HT1080 (cell line): ENCODE measurements at places on chromosomes 7 and 10.

DNA sequence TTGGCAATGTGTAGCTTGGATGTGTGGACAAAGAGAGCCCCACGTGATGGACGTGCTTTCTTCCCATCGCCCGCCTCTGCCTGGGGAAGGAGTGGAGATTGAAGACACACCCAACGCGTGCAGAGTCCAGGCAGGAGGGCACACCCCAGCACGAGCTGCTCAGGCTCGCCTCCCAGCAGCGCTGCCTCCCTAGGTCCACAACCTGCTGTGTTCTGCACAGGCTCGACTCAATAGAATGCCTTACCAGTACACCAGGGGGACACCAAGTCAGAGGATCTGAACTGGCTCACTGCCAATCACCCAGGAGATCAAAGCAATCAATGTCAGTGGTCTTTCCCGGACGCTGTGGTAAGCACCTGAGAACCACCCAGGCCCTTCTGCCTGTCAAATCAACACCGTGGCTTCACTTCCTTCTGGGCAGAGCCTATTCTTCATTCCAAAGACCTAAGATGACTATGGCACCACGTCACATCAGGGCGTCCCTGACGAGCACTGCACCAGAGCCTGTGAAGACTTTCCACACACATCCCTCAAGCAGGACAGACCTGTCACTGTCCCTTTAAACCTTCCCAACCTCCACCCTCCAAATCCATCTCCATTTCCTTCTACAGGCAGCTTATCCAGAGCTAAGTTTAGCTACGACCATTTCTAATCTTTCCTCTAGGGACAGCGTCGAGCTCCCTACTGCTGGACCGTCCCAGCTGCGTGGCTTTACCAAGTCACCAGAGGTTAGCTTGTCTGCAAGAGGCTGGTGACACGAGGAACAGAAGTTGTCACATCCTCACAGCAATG lies 72.3 kb downstream of the AMZ1 start:
- peak; percentile 48 for DNase-seq

- DNase-seq = no peak
Observed at GRCh38 chr7:158157460-158157859, 430.2 kb downstream of the PTPRN2 start.

- peak; percentile 47 for DNase-seq
Observed at GRCh38 chr10:78657163-78657861, 411.5 kb upstream of the ZMIZ1 start.

GRCh38 chr7:115516341-115516740 lies 514.2 kb downstream of the TFEC start:
- DNase-seq = peak; percentile 5

GRCh38 chr7:80018941-80019808 lies 115.5 kb upstream of the GNAI1 start:
- peak; percentile 47 for DNase-seq

GRCh38 chr10:71028066-71028465 lies 139.7 kb upstream of the PCBD1 start:
- DNase-seq = no peak

- DNase-seq = no peak
Observed at GRCh38 chr7:123099712-123100111, 100.1 kb downstream of the SLC13A1 start.

DNA sequence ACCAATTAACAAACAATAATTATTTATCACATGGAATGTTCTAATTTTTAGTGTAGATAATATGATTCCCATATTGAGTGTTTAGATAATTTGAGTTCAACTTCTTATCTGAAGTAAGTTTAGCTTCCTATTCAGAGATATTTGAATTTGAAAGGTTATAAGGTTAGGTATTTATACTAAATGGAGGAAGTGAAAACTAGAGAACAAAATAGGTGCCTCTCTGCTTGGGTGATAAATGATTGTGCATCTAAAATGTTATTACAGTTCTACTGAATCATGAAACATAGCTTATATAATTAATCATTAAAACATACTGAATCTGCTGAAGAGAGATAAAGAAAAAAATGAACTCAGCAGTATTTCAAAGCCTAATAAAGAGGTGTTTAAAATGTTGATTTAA lies 1174.3 kb downstream of the XPNPEP1 start:
- no peak for DNase-seq

GRCh38 chr7:151849008-151849878 lies 27.7 kb downstream of the PRKAG2 start:
- no peak for DNase-seq

GRCh38 chr10:37220866-37221265 lies 95.5 kb downstream of the ANKRD30A start:
- DNase-seq = no peak

DNA sequence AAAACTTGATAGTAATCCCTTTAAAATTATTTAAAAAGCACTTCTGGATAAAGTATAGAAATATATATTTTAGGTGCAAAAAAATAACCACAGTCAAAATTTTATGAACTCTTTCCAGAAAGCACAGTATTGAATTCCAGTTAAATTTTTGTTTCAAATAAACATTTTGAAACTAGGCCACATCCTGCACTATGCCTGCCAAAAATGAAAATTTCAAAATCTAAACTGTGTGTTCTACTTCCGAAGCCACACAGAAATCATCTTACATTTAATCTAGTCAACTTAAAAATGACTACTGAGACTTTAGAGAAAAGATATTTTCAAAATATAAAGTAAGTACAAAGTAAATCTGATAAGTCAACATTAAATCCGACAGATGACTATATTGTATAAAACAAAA lies 50.0 kb downstream of the MAGI2 start:
- no peak for DNase-seq

DNA sequence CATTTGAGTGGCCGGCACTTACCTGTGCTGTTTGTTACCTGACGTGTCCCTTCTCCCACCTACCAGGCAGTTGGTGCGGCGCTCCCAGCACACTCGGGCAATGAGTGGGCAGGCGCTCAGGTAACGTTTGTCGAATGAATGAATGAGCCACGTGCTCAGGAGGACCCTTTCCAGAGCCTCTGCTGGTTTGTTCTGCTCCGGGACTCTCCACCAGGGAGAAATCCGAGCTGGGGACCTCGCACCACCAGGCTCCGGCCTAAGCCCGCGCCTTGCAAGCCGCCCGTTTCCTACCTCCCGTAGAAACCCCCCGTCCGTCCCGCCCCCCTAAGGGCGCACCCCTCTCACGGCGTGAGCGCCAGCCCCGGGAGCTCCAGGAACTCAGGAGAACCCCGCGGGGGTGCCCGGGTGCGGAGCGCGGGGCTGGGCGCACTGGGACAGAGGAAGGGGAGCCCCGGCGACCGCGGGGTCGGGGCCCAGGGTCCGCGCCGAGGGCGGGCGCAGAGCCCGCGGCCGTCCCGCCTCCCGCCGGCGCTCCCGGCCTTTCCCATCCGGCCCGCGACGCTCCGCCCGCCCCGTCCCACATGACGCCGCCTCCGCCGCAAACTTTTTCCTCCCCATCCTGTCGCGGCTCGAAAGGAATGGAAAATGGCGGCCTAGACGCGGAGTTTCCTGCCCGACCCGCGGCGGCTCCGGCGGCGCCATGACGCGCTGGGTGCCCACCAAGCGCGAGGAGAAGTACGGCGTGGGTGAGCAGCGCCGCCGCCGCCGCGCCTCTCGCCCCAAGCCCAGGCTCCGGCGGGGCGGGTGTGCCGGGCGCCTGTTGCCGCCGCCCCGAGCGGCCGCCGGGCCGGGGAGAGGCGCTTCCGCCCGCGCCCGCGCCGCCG lies at the start of gene DOCK1:
DOCK1 (plus strand) TSS at position 611 of the 884 bp plus-strand sequence; CDS start at position 701, 90 bp downstream.
- peak; percentile 72 for DNase-seq

DNA sequence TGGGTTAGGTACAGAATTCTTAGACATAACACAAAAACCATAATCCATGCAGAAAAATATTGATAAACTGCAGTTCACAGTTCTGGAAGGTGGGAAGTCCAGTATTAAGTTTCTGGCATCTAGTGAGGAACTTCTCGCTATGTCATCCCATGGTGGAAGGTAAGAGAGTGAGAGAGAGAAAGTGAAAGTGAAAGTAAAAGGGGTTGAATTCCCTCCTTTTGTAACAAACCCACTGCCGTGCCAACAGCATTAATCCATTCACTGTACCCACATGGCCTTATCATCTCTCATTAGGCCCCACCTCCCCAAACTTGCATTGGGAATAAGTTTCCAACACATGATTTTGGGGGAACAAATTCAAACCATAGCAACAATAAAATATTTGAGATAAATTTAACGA lies 17.1 kb downstream of the ZNF485 start:
- peak; percentile 52 for DNase-seq

DNA sequence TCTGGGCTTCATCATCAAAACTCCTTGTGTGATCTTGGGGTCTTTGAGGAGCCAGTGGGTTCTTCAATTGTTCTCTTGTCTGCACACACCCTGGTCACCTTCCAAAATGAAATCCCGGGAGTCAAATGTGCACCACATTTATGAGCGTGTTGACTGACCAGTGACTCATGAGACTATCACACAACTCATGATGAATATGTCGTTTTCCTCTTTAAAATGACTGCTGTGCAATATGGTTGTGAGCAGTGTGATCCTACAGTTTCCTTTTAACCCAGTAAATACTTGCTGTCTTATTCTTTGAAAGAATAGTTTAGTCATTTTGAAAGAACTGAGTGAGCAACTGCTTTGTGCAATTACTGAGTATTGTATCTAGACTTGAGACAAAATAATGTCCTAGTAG lies 149.2 kb downstream of the DYNC1I1 start:
- peak; percentile 72 for DNase-seq

- peak; percentile 32 for DNase-seq
Observed at GRCh38 chr7:133698127-133698526, 429.0 kb upstream of the LRGUK start.

DNA sequence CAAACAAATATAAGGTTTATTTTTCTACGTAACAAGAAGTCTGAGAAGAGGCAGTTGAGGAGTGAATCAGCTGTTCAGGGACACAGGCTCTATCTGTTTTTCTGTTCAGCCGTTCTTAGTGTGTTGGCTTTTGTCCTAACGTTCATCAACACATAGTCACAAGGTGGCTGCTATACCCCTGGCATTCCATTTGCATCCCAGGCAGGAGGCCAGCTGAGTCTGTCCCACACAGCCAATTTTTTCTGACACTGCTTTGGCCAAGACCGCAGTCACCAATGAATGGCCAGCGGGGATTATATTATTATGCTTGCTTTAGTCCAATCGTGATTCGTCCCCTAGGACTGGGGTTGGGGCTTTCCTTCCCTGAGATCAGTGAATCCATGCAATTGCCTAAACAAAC lies 143.4 kb upstream of the CHST15 start:
- no peak for DNase-seq

- DNase-seq = no peak
Observed at GRCh38 chr10:105094048-105094447, 453.0 kb downstream of the SORCS3 start.

DNA sequence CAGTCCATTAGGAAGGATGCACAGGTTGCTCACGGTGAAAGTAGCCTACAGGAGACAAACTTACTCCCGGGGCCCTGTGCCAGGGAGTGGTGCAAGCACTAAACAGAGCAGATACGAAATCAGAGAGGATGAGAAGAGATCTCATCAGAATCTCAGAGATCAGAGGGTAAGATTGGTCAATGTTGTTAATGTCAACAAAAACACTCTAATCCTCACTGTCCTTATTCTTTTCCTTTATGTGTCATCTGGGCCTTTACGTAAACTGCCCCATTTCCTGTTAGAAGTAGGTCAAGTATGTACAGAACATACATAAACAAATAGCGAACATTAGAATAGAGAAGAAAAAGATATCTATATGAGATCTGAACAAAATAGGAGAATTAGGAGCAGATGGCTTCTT lies 163.1 kb downstream of the PPP1R17 start:
- DNase-seq = no peak

DNA sequence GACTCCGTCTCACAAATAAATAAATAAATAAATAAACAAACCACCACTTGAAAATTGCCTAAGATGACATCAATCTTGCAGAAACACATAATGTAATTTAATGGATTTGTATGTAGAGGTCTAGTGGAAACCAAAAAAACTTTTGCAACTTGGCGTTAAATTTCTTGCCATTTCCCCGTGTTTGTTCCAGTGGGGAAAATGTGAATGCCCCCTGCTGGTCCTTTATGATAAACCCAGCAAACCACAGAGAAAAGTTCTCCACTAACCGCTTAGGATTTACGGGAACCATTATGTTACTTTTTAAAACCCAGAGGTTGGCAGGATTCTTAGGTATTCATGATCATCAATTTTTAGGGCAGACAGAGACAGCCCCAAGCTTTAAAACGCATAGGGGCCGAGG lies 32.5 kb downstream of the LAMB4 start:
- DNase-seq = no peak

DNA sequence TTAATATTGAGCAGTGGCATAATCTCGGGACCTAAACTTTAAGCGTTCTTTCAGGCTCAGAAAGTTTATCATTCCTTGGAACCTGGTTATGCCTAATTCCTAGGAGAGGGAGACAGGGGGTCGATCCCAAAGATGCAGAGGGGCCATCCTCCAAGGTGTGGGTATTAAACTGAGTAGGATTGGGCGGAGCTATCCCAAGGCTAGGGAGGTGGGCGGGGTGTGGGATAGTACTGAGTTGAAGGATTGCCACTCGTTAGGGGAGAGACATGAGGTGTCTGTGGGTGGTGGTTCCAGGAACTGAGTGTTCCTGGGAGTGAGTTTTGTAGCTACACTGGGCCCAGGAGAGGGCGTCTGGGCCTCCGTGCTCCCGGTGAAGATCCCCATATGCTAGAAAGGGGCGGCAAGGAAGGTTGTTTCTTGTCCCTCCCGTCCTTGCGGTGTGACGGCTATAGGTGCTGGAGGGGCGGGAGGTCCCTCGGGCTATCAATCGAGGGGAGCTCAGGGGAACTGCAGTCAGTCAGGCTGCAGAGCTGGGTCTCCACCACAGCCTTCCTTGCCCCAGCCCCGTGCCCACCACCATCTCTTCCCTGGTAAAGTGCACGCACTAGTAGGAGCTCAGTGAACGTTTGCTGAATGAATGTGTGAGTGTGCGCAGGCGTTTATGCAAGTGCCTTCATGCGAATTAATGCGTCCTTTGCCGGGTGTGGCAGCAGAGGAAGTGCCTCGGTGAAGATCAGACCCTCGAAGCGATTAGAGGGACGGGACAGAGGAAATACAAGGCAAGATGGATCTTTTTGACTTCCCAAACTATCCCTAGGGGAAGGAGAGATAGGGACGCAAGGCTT lies 3.0 kb upstream of the HMX2 start:
- DNase-seq = peak; percentile 21

DNA sequence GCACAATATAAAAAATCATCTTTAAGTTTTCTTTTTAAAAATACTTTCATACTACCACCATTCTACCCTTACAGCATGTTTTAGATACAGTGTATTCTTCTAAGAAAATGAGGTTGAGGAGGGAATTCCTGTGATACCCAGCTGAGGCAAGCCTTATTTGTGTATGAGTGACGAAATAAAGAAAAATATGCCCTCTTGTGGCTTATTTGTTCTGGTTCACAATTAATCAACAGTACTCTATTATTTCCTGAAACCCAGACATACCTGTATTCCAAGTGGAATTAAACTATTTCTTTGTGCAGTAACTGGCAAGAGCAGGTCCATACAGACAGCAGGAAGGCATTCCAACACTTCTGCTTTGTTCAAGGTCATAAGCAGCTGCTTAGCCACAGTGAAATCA lies 4.5 kb upstream of the SEMA3D start:
- peak; percentile 14 for DNase-seq

GRCh38 chr7:138833596-138833995 lies 35.6 kb upstream of the ATP6V0A4 start:
- no peak for DNase-seq
